ENCODE measurements at places on chromosomes 3 and 15.

DNA sequence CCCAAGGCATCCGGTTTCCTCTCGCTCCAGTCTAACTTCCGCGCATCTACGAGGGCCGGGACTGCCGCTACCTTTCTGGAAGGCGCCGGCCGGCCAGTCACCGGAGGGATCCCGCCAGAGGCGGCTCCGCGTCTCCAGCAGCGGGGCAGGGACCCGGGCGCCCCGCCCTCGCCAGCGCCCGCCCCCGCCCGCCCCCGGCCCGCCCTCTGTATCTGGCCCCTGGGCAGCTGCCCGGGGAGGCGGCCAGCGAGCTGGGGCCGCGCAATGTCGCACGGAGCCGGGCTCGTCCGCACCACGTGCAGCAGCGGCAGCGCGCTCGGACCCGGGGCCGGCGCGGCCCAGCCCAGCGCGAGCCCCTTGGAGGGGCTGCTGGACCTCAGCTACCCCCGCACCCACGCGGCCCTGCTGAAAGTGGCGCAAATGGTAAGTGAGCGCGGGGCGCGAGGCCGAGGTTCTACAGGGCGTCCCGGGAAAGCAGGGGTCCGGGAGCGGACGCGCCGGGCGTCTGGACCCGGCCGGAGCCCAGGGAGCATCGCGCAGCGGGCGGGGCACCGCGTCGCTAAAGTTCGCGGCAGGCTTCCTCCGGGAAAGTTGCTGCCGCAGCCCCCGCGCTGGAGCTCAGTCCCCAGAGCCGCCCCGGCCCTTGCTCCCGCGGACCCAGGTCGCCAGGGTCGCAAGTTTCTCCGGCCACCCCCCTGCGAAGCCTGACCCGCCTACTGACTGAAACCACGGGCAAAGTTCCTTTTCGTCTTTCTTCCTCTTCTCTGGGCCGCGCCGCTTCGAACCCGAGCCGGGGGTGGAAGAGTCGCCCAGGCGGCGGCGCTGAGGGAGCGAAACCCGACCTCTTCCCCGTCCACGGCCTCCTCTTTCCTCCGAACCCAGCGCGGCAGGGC is at the start of gene CMTM7:
TSS of gene CMTM7 (plus strand) at position 211 of the 893 bp plus-strand sequence. CDS start at position 265, 54 bp downstream.
- no peak for DNase-seq

GRCh38 chr3:188230962-188231361 is 77.0 kb downstream of the LPP start:
- no peak for DNase-seq

DNA sequence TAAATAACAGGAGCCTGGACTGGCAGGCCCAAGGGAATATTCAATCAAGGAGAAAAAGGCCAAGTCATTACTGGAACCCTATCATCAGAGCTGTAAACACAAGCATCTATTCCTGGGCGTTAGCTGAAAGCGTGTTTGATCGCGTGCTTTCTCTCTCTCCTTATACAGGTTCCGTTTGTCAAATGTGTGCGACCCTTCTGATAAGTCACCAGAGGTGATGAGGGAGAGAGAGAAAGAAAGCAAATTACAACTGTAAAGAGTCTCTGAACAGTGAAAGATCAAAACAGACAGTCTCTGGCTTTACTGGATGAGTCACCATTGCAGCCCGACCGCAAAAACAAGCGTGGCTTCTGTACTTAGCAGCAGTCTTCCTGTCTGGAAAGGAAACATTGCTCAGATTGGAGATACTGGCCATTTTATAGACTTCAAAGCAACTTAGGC is 39.5 kb upstream of the TPRG1 start:
- DNase-seq = no peak

DNA sequence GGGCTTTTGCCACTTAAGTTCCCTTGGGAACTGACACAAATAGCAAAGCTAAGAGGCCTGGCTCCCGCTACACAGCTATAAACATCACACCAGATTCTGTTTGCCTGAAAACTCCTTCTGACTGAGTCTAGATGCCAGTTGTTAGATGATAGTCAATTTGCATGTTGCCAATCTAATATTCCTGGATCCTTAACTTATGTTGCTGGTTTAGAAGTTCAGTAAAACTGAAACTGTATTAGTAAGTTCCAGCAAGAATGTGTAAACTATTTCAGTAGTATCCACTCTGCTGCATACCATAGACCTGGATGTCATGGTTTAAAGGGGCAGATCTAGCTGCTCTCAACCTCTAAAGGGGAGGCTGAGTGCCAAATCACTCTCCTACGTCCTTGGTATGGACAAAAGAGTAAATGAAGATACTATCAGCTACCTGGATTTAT is 27.1 kb upstream of the LACTB start:
- peak; percentile 52 for DNase-seq

DNA sequence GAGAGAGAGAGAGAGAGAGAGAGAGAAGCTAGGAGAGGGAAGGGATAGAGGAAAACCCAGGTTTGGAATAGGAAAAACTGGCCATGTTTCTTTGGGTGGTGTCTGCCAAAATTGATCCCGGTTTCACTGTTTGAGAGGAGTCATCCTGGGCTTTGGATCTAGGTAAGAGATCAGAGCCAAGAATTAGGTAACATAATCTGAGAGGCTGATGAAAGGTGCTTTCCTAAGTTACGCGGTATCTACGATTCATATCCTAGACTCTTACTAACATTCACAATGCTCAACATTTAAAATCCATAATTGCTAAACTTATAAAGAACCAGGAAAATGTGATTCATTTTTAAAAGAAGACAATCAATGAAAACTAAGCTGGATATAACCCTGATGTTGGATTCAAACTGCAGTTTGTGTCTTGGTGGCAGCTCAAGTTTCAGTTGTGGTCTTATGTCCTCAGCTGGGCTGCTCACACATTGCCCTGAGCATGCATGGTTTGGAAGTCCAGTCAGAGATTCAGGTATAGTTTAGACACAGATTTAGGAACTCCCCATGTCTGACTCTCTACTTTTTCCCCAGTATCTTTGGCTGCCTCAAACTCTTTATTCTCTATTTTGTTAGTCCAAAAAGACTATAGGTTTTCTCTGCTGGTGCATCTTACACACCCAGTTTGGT is 42.5 kb upstream of the FMN1 start:
- DNase-seq = no peak

- no peak for DNase-seq
These were observed 57.6 kb downstream of the FNDC3B start for GRCh38 chr3:172096881-172097420.

- DNase-seq = no peak
These were observed 23.6 kb downstream of the NCK1 start for GRCh38 chr3:136885357-136886213.

DNA sequence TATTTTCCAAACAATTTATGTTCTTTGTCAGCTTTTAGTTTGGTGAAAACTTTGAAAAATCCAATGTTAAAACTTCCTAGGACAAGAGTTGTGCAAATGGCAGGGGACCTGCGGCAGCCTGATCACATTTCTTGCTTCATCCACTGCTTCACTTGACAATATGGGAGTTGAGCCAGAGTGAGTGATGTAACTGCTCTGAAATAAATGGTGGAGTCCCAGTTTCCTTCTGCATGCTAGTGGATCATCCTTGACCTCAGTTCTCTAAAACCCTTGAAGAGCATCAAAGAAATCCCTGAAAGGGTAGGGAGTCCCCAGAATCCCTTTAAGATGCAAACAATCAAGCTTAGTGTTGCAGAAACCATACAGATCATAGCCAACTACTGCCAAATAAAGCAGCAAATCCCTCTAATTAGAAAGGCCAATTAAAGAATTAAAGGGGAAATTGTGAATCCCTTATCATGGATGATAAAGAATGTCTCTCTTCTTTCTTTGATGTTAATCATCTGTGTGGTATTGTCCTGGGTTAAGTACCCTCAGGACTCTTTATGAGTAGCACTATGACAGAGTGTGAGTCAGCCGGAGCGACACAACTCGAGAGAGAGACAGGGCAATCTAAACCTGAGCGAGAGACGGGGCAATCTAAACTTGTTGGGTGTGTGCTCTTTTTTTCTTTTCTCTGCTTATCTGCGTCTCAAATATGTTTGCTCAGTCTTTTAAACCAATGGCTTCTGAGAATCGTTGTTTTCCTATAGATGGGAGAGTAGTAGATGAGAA is 41.8 kb upstream of the GAP43 start:
- DNase-seq = no peak

- no peak for DNase-seq
These were observed 154.5 kb upstream of the TBL1XR1 start for GRCh38 chr3:177351757-177352158.

GRCh38 chr3:177096615-177097014 is 100.7 kb downstream of the TBL1XR1 start:
- no peak for DNase-seq

- DNase-seq = no peak
These were observed 4.1 kb upstream of the CLASP2 start for GRCh38 chr3:33722191-33722590.

DNA sequence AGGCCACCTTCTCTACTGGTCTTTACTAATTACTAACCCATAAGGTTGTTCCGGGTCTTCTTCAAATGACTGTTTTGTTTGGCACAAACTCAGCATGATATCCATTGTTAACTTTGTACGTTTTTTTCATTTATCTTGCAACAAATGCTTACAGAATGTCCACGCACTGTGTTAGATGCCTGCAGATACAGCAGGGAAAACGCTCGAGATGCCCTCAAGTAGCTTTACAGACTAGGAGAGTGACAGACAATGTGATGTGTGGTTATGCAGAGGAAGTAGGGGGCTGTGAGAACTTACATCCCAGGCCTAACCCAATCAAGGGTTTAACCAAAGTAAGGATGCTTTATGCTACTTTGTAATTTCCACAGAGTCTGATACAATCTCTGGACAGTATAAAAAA is 949 bp upstream of the RFC4 start:
- no peak for DNase-seq

DNA sequence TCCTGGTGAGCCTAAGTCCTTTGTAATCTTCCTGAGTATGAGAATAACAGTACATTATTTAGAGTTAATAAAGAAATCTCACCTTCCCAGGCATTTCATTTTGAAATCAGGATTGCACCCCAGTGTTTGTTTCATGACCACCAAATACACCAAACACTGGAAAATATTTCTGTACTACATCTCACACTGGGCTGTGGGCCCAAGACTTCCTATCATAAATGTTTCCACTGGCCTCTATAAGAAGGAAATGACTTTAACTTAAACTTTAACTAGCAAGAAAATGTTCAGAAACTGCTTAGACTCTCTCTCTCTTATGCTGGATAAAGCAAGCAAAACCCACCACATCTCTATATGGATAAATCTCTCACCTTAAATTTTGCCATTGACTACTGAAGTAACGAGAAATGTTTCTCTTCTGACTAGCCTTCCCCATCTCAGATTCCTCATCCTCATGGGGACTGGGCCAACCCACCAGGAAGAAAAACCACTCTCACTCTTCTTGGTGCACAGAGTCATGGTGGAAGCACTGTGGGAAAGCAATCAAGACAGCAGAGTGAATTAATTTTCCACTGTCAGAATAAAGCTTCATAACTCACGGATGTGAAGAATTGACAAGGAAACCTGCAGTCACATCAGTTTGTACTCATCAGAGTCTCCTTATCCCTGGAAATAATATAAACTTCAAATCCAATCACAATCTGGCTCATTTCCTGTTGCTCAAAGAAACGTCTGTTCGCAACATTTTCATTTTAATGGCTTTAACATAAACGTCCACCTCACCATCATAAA is 859.6 kb downstream of the EPHA3 start:
- no peak for DNase-seq

DNA sequence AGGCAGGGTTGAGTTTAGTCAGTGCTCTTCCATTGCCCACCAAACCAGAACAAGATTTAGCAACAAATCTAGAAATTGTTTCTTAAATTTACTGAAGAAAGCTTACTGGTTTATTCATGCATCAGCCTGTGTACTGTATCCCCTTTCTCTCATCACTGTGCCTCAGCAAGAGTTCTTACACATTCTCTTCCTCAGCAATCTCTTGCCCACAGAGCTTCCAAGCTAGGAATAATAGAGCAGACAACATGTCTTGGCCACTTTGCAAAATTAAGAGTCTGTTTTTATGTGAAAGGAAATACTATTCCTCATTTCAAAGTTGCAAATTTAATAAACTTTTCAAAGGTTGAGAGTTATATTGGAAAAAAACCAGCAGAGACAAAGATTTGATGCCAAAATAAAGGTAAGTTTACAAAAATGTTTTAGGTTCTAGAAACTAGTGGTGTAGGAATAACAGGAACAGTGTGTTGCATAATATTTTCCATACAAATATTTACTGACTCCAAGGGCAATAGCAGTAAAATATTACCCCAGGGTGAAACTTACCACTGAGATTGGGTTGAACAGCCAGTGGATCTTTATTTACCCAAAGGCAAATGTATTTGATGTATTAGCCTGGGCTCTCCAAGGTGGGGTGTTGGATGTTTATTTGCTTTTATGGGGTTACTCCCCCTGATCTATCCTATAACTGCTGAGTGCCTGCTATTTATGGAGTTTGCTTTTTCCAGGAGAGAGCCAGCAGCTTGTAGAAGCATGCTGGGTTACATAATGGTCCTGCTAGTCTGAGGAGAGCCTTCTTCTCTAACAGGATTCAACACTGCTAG is 276.7 kb downstream of the ADAMTSL3 start:
- no peak for DNase-seq

- DNase-seq = no peak
These were observed 71.9 kb downstream of the MGLL start for GRCh38 chr3:127750226-127751031.

- DNase-seq = no peak
These were observed 37.8 kb downstream of the CYFIP1 start for GRCh38 chr15:22942306-22942855.

GRCh38 chr15:101541501-101542292 is 52.2 kb upstream of the PCSK6 start:
- DNase-seq = no peak

DNA sequence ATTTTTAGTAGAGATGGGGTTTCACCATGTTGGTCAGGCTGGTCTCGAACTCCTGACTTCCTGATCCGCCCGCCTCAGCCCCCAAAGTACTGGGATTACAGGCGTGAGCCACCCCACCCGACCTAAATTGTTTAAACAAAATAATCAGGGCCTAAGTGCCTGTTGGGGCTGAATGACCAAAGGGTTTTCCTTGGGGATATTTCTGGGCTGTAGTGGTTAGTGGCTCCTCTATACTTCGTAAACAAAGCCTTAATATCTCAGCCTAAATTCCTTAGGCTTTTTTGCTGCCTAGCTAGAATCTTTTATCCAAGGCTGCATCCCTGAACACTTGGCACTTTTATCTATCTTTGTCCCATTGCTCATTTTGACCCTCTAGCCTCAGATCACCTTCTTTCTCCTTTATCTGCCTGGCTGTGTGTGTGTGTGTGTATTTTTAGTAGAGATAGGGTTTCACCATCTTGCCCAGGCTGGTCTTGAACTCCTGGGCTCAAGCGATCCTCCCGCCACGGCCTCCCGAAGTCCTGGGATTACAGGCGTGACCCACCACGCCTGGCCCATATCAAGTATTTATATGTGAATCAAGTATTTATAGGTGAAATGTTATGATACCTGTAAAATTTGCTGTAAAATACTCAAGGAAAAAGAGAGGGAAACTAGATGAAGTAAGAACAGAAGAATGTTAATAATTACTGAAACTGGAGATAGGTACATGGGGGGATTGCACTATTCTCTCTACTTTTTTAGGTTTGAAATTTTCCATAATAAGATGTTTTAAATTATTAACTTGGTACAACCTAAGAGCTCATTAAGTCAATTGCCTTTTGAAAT is 1.8 kb downstream of the NUSAP1 start:
- DNase-seq = no peak

- no peak for DNase-seq
These were observed 409.0 kb upstream of the KCNMB2 start for GRCh38 chr3:178127221-178127620.

Data from Ammon's horn (tissue), 1 donor.